Epithelial cell of alveolus of lung (primary cell): ENCODE measurements at places on chromosomes 12 and 14. TPM values are rescaled to one million over a fixed set of nuclear protein-coding genes. Genes with fewer than 3 reads are reported as not detected.

The KSR2 gene
- total RNA-seq: not detected in 2 replicates

The KRT5 gene
- total RNA-seq: 2.0 and 4.1 TPM in 2 replicates

The BICDL1 gene
- under 0.01 TPM in 1 of 2 replicates, not detected in the other for total RNA-seq

The PTPRB gene
- 0.08 and 1.7 TPM in 2 replicates for total RNA-seq

The MIP gene
- not detected in 2 replicates for total RNA-seq

The LRRIQ1 gene
- total RNA-seq: 0.13 and 0.48 TPM in 2 replicates
